ENCODE measurements at places on chromosomes 3 and 15.
A peak's percentile ranks its signal among the peaks of the same experiment; 100 is the strongest.

DNA sequence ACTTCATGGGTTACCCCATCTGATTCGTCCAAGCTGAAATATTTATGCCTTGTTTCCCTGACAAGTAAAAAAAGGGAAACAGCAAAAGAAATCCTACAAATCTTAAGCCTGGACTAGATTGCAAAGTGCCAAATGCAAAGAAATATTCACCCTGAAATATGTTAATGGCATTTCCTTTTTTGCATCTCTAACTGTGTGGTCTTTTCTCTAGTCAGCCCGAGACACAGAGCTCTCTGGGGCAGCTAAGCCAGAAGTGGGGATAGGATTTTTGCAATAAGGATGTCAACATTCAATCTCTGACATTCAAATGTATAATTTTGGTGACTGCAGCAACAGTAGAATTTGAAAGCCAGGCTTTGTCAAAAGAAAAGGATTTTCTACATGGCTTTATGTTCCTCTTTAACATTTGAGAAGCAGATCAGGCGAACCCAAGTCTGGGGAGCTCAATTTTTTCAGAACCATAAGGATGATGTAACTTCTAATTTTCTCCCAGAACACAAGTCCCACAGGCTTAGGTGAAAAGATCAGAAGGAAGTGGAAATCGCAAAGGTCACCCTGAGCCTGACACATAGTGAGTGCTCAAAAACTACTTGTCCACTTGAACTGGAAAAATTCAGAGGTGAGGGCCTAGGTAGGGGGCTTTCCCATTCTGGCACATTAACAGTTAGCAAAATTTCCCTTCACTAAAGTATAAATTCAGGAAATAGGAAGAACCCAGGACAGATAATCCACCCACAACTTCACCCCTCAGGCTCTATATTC is 28.2 kb upstream of the KCNMB3 start:
- DNase-seq = no peak

DNA sequence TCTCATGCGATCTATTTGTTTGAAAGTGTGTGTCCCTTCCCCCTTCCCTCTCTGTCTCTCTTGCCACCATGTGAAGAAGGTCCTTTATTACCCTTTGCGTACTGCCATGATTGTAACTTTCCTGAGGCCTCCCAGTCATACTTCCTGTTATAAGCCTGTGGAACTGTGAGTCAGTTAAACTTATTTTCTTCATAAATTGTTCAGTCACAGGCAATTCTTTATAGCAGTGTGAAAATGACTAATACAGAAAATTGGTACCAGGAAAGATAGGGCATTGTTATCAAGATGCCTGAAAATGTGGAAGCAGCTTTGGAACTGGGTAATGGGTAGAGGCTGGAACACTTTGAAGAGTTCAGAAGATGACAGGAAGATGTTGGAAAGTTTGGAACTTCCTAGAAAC is 743.7 kb upstream of the NECTIN3 start:
- DNase-seq = peak; percentile 2

DNA sequence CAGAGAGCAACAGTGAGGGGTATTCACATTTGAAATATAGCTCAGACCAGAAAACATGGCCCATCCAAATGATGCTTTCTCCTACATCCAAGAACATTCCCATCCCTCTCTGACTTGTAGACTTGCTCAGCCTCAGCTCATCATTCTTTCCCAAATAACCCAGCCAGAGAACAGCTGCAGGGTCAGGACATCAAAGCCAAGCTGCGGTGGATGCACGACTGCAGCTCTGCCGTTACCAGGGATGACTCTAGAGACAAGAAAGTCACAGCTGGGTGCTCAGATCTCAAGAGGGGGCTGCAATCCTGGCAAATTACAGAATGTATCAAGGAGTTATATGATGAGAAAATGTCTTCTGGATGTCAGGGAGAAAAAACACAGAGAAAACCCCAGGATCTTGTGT is 944.3 kb downstream of the NTRK3 start:
- DNase-seq = no peak

DNA sequence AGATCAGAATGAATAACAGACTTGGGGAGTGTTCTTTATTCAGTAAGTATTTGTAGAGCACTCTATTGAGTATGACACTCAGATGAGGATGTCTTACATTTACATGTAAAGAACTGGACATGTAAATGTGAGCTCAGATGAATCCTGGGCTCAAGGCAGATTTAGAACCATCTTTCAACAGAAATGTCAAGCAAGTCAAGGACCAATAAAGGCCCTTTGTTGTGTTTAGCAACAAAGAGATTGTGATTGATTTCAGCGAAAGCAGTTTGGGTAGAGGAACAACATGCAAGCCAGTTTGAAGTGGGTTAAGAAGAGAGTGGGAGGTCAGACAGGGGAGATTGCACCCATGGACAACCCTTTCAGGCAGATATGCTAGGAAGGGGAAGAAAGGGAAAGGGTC is 194.2 kb upstream of the DNAJC19 start:
- no peak for DNase-seq

GRCh38 chr3:37907906-37908305 is 46.2 kb downstream of the CTDSPL start:
- DNase-seq = peak; percentile 14

Data from mammary epithelial cell (primary cell).